ENCODE measurements at places on chromosomes 6 and 20.
A peak's percentile ranks its signal among the peaks of the same experiment; 100 is the strongest.

GRCh38 chr6:10426781-10427279 is 12.0 kb upstream of the TFAP2A start:
- DNase-seq, result peak; percentile 37

- no peak for DNase-seq
Observed at GRCh38 chr6:38080360-38080759, 260.8 kb downstream of the ZFAND3 start.

DNA sequence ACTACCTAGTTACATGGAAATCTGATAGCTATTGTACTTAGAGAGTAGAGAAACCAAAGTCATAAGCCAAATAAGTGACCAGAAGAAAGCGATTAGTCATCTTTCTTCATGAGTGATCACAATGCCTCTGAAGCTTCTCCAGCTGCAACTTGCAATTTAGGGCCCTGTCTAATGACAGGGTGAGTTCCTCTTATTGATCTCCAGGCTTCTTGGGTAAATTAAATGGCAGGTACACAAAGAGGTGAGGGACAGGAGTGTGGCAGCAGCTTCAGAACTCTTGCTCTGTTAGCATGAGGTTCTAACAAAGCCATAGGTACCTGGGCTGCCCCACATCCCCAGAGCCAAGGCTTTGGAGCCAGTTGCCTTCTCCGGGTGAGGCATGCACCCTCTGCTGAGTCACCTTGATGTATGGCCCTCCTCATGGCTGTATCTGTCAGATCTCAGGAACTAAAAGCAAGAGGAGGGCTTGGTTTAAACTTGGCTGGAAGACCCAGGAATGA is 60.8 kb downstream of the PRDM1 start:
- DNase-seq, result peak; percentile 72

DNA sequence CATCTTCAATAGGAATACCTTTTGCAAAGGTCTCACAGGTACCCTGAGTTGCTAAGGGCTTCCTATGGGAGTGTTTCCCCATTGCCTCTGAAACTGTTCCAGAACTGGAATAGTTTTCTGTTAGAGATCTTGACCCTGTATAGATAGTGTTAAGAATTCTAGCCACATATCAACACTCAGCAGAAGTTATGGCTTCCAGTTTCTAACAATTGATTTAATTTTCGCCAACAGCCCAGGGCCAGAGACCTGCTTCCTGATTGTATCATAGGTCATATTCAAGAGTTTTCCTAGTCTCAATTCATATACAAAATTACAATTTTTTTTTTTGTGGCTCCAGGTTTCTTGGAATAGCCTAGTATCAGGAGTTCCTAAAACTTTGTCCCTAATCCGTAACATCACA is 61.0 kb downstream of the PXDC1 start:
- DNase-seq, result no peak

DNA sequence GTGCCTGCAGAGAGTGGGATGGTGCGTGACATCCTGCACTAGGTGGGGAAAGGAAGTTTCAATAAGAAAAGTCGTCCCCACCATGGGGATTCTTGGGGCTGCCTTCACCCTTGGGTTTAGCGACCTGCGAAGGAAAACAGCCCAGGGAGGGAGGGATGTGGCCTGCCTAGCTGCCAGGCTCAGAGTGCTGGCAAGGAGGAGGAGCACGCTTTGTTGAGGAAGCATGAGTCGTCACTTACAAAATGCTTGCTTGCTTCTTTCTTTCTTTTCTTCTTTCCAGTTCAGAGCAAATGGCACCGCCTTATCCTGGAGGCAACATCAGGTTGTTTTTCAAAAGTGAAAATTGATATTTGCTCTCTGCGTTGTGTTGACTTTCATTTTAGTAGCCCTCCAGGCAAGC is 123.2 kb downstream of the TFAP2C start:
- DNase-seq, result no peak
